Adipocyte (in vitro differentiated cells): ENCODE measurements at places on chromosomes 16 and 17.

- no peak for DNase-seq
Measured at GRCh38 chr16:67664871-67665270, 1.7 kb downstream of the ENKD1 start.

DNA sequence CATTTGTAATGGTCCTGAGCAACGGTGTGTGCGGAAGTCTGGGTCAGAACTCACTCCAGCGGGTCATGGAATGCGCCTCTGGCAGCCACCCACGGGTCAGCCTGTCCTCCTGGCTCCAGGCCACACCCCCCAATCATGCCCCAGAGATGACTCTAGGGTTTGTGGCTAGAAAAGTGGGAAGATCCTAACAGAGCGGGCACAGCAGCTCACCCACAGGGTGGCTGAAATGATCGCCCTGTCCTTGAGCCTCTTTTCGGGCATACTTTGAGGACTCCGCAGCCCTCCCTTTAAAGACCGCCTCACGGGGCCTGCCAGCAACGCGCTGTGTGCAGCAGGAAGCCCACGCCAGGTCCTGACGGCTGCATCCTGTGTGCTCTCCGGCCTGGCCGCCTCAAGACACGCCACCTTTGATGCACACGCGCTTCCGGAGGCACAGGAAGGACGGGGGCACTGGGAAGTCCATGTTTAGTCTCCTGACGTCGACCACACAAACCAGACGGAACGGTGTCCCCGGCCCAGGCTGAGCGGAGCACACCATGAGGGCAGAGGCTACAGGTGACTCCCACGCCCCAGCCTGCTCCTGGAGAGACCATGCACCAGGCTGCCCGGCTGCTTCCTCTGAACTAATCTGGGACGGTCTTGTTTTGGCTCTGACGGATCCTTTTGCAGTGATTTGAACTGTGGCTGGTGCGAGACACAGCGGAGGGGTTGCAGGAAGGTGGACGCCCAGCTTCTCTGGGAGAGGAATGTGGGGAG is 92.9 kb downstream of the TBC1D16 start:
- DNase-seq, result no peak

DNA sequence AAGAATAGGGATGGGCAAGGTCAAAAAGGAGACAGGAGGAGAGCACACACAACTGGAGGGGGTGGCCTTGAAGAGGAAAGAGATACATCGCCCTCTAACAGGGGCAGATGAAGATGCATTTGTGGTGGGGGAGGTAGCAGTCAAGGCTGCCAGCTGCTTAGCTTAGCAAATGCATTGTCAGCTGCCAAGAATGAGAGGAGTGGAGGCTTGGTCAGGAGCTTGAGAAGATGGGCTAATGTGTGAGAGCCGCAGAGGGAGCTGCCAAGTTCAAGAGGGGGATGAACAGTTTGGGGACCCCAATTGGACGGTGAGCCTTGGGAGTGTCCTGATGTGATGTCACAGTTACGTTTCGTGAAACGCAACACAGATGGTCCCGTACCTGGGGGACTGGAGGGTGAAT is 28.9 kb upstream of the GNA13 start:
- no peak for DNase-seq

DNA sequence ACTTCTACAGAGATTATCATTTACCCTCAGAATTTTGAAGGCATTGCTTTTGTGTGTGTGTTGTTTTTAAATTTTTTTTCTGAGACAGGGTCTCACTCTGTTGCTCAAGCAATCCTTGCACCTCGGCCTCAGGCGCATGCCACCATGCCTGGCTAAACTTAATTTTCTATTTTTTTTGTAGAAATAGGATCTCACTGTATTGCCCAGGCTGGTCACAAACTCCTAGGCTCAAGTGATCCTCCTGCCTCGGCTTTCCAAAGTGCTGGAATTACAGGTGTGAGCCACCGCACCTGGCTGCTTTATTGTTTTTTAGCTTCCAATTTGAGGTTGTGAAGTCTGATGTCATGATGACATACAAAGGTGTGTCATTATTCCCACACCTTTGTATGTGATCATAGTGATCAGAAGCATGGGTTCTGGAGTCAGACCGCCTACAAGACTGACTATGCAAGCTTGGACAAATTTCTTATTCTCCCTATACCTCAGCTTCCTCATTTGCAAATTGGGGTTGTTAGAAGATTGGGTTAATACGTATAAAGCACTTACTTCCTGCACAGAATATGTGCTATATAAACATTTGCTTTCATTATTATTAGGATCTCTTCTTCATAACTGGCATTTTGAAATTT is 5.8 kb downstream of the SEPHS2 start:
- DNase-seq, result no peak

DNA sequence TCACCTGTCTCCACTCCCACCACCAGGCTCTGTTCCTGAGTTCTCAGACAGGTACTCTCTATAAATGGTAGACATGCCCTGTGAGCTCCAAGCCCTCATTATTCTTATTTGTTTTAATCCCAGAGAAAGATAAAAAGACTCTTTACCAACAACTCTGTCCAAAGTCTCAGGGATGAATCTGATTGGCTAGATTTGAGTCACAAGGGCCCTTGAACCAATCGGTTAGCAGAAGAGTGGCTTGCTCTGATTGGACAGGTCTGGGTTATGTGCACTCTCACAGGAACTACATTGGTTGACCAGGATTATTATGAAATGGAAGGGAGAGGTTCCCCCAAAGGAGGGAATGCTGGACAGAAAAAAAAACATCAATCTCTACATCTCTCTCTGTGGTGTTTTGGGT is 7.5 kb downstream of the COTL1 start:
- DNase-seq, result no peak

DNA sequence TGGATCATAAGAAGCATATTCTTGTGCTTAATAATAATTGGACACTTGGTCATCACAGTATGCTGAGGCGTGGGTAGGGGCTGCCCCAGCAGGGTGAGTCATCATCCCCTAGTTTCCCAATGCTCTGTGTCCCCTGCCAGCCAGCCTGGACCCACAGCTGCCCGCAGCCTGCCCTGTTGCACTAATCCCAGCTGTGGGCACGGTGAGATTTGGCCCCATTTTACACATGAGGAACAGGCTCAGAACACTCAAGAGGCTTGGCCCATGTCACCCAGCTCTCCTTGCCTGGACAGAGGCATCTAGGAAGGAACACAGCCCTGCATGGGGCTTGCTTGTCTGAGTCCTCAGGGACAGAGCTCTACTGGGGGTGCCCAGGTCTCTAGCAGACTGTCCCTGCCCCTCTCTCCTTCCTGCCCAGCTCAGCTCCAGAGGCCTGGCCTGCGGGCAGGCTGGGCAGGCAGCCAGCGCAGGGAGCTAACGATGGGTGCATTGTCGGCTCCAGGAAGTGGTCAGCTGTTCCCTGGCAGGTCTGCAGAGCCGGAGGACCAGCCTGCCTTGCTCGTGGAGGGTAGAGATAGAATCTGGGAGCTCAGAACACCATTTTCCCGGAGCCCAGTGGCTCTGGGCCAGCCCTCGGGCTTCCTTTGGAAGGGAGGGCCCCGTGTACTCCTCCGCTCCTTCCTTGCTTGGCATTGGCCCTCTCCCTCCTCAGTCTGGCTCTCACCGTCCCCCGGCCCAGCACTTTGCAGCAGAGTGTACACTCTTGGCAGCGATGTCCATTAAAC is 189.4 kb downstream of the RAB11FIP4 start:
- DNase-seq, result peak; percentile 85

DNA sequence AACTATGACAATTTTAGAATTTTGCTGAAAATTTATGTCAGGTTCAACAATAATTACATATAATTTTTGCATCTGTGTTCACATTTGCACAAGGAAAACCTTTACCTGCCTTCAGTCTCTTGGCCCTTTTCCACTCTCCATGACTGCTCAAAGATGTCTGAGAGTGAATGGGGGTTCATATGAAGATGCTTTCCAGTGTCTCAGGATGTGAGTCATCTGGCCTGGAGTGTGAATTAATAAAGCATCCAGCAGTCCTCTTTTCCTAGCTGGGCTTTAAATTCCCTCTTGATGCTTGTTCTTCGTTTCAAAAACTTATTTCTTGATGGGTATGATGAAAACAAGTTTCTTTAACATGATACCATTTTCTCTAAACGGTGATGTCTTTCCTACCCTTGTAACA is 99.9 kb downstream of the CDK5R1 start:
- DNase-seq, result no peak

DNA sequence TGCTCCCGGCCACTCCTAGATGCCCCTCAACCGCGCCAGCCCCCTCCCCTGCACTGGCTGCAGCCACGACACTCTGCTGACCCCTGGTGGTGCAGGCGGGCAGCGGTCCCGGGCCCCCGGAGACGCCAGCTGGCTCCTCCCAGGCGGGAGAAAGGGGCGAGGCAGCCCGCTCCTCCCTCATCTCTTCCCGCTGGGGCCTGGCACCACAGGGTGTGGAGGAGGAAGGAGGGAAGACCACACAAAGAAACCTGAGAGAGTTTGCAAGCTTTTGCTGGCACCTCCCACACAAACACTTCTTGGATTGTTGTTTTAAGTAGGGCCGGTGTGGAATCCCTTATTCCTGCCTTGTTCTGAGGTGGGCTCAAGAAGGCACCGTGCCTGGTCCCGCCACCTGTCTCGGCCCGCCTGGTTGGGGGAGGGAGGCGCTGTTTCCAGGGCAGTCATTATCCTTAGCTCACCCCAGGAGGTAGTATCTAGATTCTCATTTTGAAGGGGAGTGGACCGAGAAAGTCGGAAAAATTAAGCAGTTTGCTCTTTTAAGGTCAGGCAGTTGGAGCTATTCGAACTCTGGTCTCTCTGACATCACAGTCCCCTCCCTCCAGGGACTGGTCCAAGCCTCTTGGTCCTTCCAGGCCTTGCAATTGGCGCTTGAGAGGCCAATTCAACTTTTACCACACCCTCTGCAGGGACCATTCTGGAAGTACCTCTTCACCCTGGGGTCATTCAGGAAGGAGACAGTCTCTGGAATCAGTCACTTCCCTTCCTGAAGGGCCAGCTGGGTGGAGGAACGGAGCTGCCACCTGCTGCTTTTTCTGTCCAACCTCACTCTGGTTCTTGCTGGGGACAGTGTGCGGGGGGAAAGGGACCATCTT is 959 bp upstream of the ANKRD13B start:
- peak; percentile 95 for DNase-seq

GRCh38 chr17:1709403-1709951 is 700 bp downstream of the TLCD2 start:
- peak; percentile 36 for DNase-seq

DNA sequence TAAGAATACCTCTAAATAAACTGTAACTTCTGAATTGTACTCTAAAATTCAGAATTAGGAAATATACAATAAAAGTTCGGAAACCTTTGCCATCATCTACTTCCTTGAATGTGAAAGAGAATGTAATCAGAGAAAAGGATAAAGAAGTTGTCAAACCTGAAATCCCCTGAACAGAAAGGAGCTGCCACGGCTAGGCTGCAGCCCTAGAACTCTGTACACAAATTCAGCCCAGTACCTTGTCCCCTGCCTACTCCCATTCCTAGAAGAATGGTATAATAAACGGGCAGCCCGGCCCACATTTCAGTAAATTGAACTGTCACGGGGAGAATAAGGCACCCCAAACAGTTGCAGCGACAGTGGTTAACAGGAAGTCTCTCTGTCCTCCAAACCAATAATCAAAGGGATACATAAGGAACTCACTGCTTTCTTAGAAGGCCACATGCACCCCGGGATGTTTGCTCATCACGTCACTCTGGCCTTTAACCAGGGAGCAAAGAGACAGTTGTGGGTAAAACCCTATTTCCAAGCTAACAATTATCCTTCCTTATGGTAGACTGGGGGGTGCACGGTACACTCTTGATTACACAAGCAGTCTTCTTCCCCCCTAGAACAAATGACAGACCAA is 24.3 kb upstream of the RFFL start:
- DNase-seq, result no peak

DNA sequence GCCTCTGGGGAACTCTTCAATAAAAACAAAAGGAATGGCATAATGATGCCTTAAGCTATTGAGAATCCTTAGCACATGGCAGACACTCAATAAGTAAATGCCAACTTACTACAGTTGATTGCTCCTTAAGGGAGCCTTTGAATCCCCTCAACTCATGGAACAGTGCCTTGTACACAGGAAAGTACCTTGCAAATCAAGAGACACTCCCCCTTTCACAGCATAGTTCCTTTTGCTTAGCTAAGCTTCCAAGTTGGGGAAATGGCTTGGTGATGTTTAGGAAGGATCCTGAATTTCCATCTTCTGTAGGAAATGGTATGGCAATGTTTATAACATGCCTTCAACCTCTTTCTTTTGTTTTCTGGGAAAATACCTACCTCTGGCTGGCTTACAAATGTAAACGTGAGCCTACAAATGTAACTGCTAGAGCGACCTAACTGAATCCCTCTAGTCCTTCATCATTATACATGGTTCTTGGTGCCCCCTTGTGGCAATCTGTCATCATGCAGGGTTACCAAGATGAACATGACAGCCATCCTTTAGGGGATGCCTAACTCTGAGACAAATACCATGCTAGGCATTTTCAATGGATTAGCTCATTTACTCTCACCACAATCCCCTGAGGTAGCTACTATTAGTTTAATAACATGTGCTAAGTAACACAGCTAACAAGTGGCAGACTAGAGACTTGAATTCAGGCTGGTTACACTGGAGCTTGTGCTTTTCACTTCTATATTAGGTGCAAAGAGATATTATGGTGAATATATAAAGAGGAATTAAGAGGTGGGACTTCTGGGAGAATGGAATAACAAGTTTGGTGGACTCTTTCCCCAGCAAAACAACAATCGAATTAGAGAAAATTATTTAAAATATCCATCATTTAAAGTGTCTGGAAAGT is 65.0 kb downstream of the MMD start:
- peak; percentile 79 for DNase-seq

GRCh38 chr16:50372611-50373344 is 4.0 kb upstream of the BRD7 start:
- DNase-seq, result peak; percentile 24

DNA sequence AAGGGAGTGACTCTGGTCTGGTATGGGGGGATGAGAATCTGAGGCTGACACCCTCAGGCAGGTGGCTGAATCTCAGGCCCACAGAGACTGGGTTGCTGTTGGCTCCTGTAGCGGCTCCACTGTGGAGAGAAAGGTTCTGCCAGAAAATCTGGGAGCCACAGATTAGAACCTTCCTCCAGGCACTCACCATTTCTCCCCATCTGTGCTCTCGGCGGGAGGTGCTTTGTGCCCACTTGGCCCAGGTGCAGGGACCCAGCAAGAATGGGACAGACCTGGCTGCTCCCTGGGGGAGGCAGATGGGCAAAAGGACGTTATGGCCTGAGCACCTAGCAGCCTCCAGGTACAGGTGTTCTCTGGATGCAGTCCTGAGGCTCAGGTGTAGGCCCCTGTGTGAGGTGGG is 20.1 kb downstream of the RAB11FIP3 start:
- no peak for DNase-seq

DNA sequence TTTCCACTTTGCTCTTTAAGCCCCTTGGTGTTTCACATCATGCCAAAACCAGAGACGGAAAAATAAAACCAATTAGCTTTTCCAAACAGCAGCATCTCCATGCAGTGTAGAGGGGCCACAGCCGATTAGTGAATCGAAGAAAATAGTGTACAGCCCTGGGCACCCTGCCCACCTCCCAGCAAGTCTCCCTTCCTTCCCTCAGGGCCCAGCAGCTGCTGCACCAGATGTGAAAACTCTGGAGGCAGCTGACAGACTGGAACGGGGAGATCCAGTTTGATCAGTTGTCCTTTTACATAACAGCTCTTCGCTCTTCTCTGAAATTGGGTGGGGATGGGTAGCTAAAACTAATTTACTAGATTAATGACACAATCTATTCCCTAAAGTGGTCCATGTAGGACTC is 19.3 kb downstream of the TMEM11 start:
- peak; percentile 6 for DNase-seq

GRCh38 chr17:326010-326621 is 26.5 kb downstream of the RPH3AL start:
- DNase-seq, result no peak
